ENCODE measurements at places on chromosomes 7 and 10. TPM values are rescaled to one million over a fixed set of nuclear protein-coding genes. Genes with fewer than 3 reads are reported as not detected.

GIMAP5 gene
- not detected for total RNA-seq

CALN1 gene
- 7.0 TPM for total RNA-seq

NKX2-3 gene
- not detected for total RNA-seq

DNA sequence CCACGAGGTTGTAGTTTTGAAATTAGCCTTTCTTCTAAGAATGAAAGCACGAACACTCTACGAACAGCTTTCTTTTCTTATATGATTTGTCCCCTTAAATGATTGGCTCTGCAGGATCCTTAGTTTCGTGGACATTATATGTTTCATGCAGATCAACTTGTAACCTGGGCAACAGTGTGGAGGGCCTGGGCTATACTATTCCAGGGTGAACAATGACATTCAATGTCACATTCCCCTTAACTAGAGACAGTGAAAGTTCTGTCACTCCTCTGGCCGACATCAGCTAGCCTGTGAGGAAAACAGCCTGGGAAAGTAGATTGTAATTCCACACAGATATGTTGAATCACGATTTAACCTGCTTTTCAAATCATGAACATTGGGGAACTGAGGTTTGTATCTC is 23.4 kb downstream of the TAS2R16 start:
- H3K27me3 ChIP-seq, result no peaks in the 10 kb centered on the region
- H3K27ac ChIP-seq, result peak overlapping the region; percentile 61
- no peak overlapping the region for H3K4me3 ChIP-seq
- no peaks in the 10 kb centered on the region for H3K4me1 ChIP-seq

DNA sequence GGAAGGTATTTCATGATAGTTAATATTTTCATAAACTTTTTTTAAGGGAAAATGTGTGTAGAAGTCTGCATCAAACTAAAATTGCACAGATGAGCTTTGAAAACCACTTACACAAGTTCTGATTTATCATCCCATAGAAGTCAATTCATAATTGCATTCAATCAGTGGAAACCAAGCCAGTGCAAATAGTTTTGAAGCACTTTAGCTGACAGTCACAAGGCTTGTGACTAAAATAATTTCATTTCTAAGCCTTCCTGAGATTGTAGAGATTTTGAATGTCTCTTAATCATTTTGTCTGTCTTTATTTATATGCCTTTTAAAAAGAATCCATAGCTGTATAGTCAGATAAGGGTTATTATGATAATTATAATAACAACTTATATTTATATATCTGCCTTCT is 41.4 kb downstream of the EXOC4 start:
- peaks cover 8% of the 10 kb centered on the region for H3K4me1 ChIP-seq
- H3K27ac ChIP-seq, result no peak overlapping the region
- H3K4me3 ChIP-seq, result no peak overlapping the region
- H3K27me3 ChIP-seq, result no peaks in the 10 kb centered on the region
- DNase-seq, result no peak

DNA sequence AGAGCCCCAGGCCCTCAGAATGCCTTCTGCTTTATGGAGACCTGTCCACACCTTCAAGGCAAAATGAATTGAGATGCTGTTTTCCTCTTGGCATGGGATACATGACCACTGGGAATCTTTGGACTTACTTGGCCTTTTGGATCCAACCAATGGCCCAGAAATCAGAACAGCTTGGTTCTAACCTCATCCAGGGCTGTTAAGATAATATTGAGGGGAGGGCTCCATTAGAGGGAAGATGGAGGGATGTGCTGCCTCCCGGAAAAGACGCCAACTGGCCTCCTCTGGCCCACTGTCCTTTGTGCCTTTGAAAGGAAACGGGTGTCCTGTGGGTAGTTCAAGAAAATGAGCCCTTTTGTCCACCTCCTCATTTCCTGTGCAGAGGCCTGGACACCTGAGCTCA is 530.9 kb downstream of the KCNMA1 start:
- H3K4me1 ChIP-seq, result peaks cover 2% of the 10 kb centered on the region
- no peaks in the 10 kb centered on the region for H3K36me3 ChIP-seq
- no peak overlapping the region for H3K27ac ChIP-seq
- H3K4me3 ChIP-seq, result no peak overlapping the region
- H3K27me3 ChIP-seq, result no peaks in the 10 kb centered on the region

GRCh38 chr10:113426181-113426877 is 126.5 kb upstream of the HABP2 start:
- no peaks in the 10 kb centered on the region for H3K4me1 ChIP-seq
- H3K27me3 ChIP-seq, result no peaks in the 10 kb centered on the region
- H3K36me3 ChIP-seq, result no peaks in the 10 kb centered on the region
- no peak overlapping the region for H3K4me3 ChIP-seq
- no peak for DNase-seq
- no peak overlapping the region for H3K27ac ChIP-seq

Measured in endodermal cell (in vitro differentiated cells).